ENCODE measurements at places on chromosomes 11 and 22.
A peak's percentile ranks its signal among the peaks of the same experiment; 100 is the strongest.

- DNase-seq, result no peak
These were observed 61.5 kb upstream of the NECTIN1 start for GRCh38 chr11:119790476-119790875.

- DNase-seq, result no peak
These were observed 556.1 kb downstream of the SOX6 start for GRCh38 chr11:15800111-15800800.

DNA sequence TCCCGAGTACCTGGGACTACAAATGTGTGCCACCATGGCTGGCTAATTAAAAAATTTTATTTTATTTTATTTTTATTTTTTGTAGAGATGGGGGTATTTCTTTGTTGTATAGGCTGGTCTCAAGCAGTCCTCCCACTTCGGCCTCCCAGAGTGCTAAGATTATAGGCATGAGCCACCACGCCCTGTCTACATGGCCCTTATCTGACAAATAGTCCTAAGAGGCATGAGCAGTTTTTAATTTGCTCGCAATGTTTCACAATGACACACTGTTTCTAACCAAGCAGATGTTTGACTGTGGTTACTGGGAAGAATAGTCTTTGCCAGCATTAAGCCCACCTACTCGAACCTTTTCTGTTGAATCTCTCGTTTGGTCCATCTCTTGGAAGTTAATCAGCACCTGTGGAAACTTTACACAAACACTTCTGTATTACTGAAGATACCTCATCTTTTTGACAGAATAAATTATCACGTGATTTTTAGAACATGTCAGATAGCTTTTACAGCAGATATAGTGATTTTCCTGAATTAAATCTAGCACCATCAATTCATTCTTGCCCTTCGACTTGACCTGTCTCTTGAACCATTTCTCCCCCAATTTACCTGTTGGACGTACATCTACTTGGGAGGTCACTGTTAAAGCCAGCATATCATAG is 71.4 kb downstream of the MTMR3 start:
- DNase-seq, result no peak

- DNase-seq, result no peak
These were observed 4.8 kb upstream of the C11orf97 start for GRCh38 chr11:94507485-94507884.

GRCh38 chr22:17712441-17712840 is 61.8 kb downstream of the BID start:
- DNase-seq, result no peak

DNA sequence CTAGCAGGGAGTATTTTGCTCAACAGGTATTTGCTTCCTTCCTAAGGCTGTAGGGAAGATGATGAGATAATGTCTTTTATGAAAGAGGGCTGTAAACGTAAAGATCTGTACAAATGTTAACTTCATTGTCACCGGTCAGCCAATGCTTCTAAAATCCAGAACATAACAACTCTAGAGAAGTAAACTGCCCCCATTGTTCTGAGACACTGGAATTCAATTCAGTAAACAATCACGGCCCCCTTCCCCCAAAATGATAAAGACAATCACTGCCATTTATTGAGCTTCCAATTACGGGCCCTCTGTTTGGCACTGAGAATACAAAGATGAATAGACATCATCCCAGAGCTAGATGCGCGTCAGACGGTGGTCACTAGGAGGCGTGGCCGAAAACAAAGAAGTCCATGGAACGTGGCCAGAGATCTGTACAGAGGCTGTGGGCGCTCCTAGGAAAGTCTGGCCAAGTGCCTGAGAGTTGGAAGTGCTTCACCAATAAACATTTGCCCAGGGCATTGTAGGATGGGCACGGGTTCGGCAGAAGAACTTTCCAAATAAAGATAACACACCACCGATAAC is 576 bp downstream of the TMEM258 start:
- DNase-seq, result peak; percentile 60

DNA sequence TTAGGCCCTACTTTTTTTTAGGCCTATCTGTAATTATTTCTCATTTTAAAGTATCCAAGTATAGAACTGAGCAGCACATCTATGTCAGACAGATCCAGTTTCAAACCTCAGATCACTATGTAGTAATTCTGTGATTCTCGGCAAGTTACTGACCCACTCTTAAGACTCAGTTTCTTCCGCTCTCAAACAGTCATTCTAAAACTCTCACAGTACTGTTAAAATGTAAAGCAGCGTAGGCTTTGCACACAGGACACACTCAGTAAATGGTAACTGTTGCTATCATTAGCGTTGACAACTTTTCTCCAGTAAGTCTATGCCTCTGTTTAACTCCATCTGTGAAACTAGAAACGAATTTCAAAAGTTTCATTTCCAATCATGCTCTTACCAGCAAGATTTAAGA is 277.1 kb downstream of the TTC28 start:
- no peak for DNase-seq
